Colonic mucosa (tissue), 4 donors: ENCODE measurements at places on chromosomes 3 and 15. TPM values are rescaled to one million over a fixed set of nuclear protein-coding genes. Genes with fewer than 3 reads are reported as not detected.

- DNase-seq, result no peak
Measured at GRCh38 chr3:21330293-21330692, 420.7 kb downstream of the ZNF385D start.

- no peak for DNase-seq
Measured at GRCh38 chr15:34206011-34206410, 3.9 kb downstream of the KATNBL1 start.

DNA sequence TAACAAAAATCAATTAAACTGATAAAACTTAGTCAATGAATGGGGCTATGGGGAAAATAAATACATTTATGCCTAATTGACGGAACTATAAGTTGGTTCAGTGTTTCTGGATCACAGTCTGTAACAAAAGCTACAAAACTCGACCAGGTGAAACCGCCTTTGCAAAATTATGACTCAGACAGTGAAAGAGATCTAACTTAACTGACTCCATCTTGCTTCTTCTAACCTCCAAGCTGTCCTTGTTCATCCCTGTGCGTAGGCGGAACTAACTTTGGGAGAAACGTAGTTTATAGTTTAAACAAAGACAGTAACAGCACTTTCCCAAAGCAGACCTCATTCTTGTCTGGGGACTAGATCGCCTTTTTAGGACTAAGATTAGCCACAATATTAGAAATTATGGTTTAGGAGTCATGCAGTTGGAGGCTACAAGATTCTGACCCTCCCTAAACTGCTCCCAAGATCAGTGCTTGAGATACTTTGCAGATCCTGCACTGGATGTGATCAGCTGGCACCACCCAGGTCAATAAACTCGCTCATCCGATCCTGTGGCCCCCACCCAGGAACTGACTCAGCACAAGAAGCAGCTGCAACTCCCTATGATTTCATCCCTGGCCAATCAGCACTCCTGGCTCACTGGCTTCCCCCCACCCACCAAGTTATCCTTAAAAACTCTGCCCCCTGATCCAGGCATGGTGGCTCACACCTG, 7.2 kb upstream of the MFGE8 start:
- DNase-seq, result no peak

- no peak for DNase-seq
Measured at GRCh38 chr3:172179680-172180399, 140.5 kb downstream of the FNDC3B start.

- DNase-seq, result no peak
Measured at GRCh38 chr3:149421764-149422163, 44.3 kb upstream of the TM4SF1 start.

DNA sequence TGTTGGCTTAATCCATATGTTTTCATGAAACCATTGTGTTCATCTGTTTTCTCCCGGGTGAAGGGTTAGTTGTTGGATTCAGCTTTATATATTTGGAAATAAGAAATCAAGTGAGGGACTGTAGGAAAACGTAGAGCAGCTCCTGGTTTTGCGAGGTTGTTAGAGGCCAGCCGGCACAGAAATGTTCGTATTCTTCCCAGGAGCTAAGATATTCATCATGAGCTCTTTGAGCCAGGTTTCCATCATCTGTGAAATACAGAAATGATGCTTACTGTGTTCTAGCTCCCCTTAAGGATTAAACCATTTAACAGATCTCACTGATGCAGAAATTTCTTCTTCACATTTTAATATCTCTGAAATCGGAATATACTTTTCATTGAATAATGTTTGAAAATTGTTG, 235.5 kb downstream of the PTPRG start:
- no peak for DNase-seq

- DNase-seq, result no peak
Measured at GRCh38 chr3:31384117-31384516, 148.6 kb upstream of the STT3B start.

DNA sequence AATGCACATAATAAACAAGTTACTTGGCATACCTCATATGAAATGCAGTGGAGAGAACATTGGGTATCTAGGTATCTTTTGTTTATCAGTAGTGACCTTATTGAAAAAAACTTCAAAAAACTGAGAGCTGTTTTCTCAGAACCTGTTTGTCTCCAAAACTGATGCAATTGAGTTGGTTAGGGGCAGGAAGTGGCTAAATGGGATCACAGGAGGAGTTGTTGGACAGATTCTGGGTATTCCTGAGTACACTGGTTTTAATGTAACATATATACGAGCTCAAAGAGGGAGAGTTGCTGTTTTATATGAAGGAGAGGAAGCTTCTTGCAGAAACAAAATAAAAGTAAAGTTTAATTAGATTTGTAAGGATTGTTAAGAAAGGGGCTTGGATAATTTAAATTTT, 159.5 kb downstream of the C3orf70 start:
- DNase-seq, result no peak

GRCh38 chr3:84963137-84963536, 4.3 kb downstream of the CADM2 start:
- no peak for DNase-seq

- DNase-seq, result no peak
Measured at GRCh38 chr3:137610723-137611122, 153.4 kb upstream of the SOX14 start.

DNA sequence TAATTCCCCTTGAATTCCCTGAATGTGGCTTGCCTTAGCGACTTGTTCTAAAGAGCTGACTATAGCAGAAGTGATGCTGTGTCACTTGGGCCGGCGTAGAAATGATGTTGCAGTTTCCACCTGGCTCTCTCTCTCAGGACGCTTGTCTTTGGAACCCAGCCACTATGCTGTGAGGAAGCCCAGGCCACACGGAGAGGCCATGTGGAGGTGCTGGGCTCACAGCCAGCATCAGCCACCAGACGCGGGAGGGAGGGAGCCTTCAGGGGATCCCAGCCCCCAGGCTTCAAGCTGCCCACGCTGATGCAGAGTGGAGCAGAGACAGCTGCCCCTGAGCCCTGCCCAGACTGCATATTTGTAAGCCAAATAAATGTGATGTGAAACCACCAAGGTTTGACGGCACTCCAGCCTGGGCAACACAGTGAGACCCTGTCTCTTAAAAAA, 18.6 kb downstream of the RNU5B-1 start:
- no peak for DNase-seq

DNA sequence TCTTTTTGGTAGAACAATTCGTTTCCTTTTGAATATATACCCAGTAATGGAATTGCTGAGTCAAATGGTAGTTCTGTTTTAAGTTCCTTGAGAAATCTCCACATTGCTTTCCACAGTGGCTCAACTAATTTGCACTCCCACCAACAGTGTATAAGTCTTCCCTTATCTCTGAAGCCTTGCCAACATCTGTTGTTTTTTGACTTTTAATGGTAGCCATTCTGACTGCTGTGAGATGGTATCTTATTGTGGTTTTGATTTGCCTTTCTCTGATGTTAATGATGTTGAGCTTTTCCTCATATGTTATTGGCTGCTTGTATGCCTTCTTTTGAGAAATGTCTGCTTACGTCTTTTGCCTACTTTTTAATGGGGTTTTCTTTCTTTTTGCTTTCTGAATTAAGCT, 270.6 kb upstream of the MEIS2 start:
- DNase-seq, result no peak

The TIPIN gene
- 10.6 TPM for total RNA-seq

The SLC22A14 gene
- total RNA-seq, result 0.44 TPM

The SLC9C1 gene
- total RNA-seq, result 0.15 TPM

The GMNC gene
- not detected for total RNA-seq

The C2CD4B gene
- 2.6 TPM for total RNA-seq

The KNG1 gene
- 1.0 TPM for total RNA-seq

The GOLGA8K gene
- total RNA-seq, result 0.24 TPM
